ENCODE measurements at places on chromosomes 13 and 19.

DNA sequence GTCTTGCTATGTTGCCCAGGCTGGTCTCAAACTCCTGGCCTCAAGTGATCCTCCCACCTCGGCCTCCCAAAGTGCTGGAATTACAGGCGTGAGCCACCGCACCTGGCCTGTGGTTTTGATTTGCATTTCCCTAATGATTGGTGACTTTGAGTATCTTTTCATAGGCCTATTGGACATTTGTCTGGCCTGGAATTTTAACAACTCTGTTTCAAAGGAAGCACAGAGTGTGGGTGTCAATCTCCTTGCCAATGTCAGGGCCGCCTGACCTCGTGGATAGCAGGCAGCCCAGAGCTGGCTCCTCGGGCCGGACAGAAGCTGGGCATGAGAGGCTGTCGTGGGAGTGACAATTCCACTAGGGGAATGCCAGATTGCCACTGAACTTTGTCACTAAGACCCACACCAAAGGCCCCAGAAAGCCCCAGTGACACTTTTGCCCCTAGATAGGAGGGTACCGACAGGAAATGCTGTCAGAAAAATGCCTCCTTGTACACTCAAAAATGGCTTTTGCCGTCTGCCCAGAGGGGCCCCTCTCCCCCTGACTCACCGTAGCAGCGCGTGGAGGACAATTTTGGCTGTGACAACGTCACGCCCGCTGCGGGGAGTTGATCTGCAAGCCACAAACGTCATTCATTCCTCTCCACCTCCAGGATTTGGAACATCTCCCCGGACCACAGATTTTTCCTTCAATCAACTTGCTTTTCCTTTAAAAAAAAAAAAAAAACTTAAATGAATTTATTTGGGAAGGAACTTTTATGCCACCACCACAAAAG, 11.7 kb upstream of the ADGRE5 start:
- peak; percentile 62 for DNase-seq

DNA sequence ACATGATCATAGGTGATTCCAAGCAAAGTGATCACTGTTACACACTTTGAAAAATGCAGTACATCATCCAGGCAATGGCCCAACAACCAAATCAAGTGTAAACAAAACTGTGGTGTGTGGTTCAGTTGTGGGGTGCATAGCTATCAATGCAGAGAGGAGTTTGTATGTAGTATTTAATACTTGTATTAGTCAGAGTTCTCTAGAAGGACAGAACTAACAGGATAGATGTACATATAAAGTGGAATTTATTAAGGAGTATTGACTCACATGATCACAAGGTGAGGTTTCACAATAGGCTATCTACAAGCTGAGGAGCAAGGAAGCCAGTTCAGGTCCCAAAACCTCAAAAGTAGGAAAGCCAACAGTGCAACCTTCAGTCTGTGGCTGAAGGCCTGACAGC, 249.3 kb upstream of the HTR2A start:
- DNase-seq: no peak

DNA sequence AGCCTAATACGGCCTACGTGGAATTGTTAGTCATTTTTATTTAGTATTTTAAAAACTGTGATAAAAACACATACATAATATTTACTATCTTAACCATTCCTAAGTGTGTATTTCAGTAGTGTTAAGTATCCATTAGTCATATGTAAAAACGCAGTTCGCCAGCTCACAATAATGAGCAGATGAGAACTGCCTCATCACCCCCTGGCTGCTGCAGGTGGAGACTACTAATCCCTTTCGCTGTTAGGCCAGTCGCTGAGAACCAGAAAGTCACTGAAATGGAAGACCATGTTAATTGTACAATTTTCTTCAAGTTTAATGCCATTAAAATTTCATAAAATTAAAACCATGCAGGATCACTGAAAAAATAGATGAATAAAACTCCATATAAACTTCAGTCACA, 1.6 kb downstream of the ESD start:
- DNase-seq: no peak

DNA sequence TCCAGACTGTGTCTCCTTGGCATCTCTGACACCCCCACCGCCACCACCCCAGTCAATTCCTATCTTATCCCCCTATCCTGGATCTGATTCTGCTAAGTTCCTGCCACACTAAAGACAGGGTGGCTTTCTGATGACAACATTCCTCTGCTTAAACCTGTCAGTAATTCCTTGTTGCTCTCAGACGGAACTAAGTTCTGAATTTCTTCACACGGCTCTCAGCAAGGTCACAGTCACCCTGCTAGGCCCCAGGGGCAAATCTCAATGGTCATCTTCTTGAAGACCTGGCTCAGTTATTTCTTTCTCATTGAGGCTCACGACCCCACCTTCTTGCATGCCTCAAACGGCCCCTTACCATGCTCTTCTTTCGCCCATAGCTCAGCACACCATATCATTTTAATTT, 7.6 kb downstream of the ALOX5AP start:
- DNase-seq: no peak

DNA sequence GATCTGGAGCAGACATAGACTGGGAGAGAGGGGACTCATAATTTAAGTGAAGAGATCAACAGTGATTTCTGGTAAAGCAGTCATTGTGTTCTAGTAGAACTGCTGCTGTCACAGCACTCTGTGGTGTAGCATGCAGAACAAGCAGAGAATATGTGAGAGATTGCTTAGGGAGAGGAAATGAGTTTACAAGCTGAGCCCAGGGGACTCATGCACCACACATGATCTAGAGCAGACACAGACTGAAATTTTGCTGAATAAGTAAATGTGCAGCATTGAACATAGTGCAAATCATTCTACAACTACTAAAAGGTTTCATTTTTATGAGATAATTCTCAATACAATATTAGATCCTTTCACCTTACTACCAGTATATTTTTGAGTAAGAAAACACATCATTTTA, 125.7 kb downstream of the MYO16 start:
- no peak for DNase-seq

DNA sequence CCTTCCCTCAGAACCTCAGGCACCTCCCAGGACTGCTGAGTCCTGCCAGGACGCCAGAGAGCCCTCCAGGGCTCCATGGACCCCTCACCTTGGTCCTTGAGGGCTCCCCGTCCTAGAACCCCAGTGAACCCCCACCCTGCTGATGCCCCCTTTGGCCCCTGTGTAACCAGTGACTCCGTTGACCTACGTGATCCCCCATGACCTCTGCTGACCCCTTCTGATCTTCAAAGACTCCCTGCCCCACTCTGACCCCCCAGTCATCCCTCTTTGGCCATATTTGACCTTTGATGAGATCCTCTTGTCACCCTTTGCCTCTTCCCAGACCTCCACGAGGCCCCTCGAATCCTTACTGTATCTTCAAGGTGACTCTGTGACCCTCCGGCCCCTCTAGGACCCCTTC, 91.3 kb downstream of the MAP4K1 start:
- no peak for DNase-seq

DNA sequence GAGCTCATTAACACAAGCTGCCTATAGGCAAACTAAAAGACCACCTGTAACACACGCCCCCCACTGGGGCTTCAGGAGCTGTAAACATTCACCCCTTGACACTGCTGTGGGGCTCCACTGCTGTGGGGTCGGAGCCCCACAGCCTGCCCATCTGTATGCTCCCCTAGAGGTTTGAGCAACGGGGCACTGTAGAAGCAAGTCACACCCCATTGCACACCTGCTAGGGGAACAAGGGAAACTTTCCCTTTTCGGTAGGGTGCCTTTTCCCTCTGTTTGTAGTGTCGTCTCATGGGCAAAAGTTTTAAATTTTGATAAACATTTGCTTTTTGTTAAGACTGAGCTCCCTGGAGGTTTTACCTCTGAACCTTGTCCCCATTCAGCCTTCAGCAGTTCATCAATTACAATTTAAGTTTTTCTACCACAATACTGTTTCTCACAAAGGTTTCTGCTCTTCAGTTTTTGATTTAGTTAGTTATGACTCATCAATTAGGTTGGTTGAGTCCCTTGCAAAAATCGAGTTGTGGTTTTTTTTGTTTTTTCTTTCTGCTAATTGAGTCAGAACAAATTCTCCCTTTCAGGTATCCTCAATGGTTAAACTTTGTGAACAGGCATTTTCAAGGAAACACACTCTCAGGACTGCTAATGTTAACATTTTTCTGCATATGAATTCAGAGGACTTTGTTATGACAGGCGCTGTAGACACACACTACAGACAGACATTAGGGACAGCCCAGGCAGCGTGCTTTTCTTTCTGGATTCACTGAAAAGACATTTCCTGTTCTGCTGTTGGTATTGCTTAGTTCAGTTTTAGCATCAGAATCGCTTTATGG, 35.1 kb downstream of the ZNF433 start:
- DNase-seq: no peak

- no peak for DNase-seq
Observed at GRCh38 chr13:101155920-101156319, 260.4 kb downstream of the NALCN start.

DNA sequence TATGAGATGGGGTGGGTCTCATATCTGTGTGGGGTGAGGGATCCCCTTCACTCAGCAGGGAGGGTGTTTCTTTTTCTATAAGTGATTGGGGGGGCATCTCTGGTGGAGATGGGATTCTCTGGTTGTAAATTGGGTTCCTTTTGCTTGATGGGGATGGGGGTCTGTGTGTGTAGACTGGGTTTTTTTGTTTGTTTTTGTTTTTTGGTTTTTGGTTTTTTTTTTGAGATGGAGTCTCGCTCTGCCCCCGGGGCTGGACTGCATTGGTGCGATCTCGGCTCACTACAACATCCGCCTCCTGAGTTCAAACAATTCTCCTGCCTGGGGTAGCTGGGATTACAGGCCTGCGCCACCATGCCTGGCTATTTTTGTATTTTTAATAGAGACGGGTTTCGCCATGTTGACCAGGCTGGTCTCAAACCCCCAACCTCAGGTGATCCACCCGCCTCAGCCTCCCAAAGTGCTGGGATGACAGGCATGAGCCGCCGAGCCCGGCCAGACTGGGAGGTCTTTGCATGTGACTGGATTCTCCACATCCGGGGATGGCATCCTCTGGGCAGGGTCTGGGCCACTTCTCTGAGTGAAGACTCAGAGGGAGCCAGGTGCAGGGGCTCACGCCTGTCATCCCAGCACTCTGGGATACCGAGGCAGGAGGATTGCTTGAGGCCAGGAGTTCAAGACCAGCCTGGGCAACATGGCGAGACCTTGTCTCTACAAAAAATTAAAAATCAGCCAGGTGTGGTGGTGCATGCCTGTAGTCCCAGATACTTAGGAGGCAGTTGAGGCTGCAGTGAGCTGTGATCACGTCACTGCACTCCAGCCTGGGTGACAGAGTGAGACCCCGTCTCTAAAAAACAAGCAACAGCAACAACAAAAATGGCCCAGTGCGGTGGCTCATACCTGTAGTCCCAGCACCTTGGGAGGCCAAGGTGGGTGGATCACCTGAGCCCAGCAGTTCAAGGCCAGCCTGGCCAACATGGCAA, 799 bp downstream of the MYBPC2 start:
- DNase-seq: no peak

- DNase-seq: no peak
Observed at GRCh38 chr13:27822258-27822872, 30.1 kb downstream of the GSX1 start.

DNA sequence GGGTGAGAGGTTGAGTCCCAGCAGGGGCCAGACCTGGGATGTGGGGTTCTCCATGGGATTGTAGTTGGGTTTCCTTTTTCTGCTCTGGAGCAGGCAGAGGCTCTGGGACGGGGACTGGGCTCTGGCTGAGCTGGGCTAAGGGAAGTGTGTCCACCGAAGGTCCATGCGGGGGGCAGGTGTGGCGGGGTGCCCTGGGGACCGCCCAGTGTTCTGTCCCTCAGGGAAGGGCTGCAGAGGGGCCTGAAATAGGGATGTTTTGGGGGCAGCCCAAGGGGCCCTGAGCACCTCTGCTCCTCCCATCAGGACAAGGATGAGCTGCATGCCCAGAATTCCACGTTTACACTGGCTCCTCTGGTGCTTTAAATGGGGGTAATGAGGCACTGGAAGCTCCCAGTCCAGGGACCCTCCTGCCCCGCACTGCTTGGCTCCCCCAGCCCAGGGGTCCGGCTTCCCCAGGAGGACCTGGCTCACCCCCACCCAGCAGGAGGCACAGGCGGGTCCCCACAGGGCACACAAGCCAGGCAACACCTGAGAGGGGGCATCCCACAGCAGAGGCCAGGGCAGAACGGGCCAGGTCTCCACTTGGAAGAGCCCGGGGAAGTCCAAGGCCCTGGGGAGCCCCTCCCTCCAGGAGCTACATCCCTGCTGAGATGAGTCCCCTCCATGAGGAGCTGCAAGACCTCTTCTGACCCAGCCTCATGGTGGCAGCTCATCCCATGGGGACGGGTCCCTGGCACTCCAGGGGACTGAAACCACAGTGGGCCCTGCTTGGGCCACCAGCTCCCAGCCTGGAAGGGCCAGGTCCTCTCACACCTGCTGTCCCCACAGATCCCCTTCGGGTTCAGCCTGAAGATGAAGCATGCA, 14.7 kb upstream of the ZNF14 start:
- no peak for DNase-seq

- no peak for DNase-seq
Observed at GRCh38 chr19:52749780-52750179, 14.9 kb upstream of the ZNF611 start.

- no peak for DNase-seq
Observed at GRCh38 chr19:1864480-1865171, 1.2 kb upstream of the KLF16 start.

- no peak for DNase-seq
Observed at GRCh38 chr19:8684001-8684902, 14.3 kb downstream of the ACTL9 start.

DNA sequence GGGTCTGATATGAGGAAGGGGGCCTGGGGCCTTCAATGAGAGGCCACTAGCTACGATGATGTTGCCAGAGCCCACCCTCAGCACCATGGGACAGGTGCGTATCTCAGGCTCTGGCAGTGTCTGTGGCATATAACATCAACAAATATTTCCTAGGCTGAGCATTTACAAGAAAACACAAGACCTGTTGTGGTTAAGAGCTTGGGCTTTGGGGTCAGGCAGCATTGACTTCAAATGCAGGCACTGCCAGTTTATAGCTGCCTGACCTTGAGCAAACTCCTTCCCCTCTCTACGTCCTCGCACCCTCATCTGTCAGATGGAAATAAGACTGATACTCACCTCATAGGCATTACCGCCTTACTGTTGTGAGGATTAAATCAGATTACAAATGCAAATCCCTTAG, 156.0 kb downstream of the KATNAL1 start:
- DNase-seq: no peak

DNA sequence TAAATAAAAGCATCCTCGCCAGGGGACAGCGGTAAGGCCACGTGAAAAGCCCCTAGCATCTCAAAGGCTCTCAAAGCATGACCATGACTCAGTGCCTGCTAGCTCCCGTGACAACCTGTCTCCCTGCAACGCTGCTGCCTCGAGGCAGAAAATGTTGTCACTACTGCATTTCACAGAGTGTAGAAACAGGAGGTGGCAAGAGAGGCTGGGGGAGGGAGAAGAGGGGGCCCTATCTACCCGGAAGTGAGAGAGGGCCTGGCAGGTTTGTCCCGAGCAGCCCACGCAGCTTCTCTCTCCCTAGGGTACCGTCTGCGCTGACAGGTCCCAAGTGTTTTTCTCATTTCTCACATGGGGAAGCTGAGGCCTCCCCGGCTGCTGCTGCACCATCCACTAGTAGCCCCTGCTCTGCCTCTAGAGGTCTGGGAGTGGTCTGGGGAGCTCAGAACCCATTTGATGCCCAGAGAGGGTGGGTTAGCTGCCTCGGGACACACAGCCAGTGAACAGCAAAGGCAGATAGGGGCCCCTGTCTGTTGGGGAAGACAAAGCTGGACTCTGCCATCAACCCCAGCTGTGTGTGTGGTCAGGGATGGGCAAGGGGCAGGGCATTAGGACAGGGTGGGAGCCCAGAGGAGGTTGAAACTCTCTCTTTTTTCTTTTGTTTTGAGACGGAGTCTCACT, 3.7 kb downstream of the TINCR start:
- no peak for DNase-seq

Measured in stimulated activated CD4-positive, alpha-beta T cell treated with anti-CD3 and anti-CD28 coated beads, Interleukin-1b, Interleukin-23, amount 100 ng/mL, for 1 hour (primary cell).